ENCODE measurements at places on chromosomes 2 and 18.

DNA sequence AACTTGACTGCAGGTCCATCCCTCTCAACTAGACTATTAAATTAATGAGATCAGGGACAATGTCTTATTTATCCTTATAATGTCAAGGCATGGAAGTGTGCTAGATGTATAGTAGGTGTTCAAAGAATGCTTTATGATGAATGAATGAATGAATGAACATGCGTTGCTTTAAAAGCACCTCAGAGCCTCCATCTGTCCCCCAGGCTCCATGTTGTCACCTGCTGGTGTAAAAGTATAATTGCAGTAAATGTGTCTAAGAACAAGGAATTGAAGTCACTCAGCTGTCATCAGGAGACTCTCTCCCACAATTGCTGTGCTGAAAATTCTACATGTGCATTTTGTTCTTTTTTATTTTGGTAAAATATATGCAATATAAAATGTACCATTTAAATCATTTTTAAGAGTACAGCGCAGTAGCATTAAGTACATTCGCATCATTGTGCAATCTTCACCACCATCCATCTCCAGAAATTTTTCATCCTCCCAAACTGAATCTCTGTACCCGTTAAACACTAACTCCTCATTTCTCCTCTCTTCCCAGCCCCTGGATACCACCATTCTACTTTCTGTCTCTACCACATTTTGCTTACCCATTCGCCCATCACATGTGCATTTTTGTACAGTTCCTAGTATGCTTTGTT is 52.6 kb downstream of the GNAL start:
- DNase-seq, result peak; percentile 62

DNA sequence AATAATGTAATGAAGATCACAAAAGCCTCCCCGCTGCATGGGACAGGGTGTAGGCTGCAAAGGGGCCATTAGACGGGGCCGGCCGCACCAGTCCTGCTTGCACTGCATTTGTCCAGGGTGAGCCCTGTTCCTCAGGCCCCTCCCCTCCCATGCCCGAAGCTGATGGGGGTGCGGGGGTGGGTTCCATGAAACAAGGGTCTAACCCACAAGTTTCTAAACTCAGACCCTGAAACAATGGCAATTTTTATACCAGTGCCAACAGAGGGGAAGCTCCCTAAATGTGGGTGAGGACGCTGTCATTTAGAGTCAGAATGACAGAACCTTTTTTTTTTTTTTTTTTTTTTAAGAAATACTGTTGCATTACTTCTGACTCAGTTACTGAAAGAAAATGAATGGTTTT is 39.7 kb downstream of the HS6ST1 start:
- no peak for DNase-seq

DNA sequence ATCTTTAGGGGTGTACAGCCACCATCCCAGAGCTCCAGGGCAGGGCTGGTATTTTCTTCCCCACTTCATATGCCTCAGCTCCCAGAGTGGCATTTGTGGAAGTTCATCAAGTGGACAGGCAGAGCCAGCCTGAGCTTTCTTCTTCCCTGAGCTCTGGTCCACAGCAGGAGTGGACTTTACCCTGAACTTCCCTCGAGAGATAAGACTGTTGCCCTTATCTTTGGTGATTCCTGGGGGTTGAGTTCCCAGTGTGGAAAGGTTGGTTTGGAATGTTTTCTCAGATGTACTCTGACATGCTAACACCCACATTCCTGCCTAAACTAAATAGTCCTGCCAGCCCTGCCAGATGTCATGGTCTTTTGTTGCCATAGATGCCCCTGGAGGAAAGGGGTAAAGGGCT is 62.0 kb upstream of the LGALSL start:
- no peak for DNase-seq

DNA sequence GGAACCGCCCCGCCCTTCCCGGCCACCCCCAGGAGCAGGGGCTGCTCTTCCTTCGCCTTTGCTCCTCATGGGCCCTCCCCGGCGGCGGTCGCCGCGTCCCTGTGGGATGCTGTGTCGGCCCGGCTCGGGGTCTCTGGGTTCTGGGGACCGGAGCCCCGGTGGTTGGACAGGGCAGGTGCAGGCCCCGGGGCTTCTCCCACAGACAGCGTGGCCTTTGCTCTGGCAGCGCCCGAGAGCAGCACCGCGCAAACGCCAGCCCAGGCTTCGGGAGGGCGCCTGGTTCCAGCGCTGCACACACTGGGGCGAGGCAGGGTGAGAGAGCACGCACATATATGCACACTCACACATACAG is 9.0 kb upstream of the KCNG2 start:
- no peak for DNase-seq

DNA sequence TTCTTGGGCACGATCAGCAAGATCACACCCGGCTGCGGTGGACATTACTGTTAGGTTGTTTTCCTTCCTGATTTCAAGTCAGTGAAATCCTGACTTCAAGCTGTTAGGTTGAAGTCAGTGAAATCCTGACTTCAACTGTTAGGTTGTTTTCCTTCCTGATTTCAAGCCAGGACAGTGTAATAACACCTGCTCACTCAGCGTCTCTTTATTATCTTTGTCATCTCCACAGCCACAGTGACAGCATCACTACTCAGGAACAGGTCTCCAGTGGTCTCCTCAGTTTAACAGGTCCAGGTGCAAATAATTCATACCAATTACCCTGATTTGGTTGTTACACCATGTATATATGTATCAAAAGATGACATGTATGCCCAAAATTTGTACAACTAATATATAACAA is 208.1 kb upstream of the REG3G start:
- no peak for DNase-seq

DNA sequence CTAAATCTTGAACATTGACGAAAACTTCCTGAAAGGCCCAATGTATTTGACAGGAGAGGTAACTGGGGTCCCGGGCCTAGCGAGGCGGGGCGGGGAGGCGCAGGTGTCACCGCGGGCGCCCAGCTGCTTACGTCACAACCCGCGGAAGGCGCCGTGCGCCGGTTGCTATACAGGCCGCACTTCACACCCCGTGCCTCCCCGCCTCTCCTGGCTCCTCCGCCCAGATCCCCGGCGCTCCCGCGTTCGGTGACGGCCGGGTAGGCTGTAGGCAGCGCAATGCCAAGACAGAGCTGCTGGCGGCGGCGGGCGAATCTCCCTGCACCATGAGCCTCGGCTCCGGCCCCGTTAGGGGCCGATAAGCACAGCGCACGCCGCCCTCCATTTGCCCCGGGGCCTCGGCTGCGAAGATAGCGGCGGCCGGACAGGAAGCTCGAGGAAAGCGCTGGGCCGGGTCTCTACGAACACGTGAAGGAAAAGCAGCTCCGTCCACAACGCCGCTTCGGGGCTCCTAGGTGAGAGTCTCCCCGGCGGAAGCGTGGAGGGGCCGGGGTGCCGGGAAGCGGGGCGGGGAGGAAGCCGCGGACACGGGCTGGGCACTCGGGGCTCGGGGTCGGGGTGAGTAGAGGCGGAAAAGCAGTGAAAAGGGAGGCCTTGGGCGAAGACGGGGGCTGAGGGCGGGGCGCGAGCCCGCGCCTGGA is at the start of gene RNF138:
RNF138 (plus strand) TSS at position 151 of the 698 bp plus-strand sequence. CDS start 903 bp downstream, outside the sequence.
- DNase-seq, result peak; percentile 83

GRCh38 chr2:23467618-23468017 is 82.6 kb downstream of the KLHL29 start:
- DNase-seq, result no peak

DNA sequence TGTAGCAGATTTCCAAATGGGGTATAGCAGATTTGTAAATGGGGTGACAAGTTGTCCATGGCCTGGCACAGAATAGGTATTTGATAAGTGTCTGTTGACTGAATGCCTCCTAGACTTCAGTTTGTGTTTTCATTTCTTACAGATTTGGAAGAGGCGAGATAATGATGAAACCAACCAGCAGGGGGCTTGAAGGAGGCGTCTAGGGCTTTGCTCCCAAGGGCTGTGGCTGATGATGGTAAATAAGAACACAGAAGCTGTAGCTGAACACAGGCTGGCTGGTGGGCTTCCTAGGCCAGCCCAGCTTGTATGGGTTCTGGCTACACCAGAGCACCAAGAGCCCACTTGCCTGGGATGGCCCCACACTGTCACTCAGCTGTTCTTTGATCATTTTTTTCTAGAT is 19.4 kb downstream of the SFTPB start:
- DNase-seq, result peak; percentile 57

DNA sequence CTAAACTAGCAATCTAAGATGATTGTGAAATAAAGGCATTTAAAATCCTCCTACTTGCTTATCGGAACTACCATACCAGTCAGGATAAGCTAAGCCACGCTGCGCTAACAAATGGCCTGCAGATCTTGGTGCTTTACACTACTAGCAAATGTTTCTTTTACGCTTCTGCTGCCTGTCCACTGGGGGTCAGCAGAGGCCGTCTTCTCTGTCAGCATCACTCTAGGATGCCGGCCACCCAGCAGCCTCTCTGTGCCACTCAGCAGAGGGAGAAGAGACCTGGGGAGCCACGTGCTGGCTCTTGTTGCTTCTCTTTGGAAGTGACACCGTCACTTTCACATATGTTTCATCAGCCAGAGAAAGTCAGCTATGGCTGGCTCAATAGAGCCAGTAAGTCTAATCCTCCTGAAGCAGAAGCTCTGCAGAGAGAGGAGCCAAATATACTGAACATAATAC is 36.6 kb downstream of the COPS8 start:
- peak; percentile 38 for DNase-seq

GRCh38 chr2:117794668-117795067 is 19.8 kb upstream of the DDX18 start:
- no peak for DNase-seq

DNA sequence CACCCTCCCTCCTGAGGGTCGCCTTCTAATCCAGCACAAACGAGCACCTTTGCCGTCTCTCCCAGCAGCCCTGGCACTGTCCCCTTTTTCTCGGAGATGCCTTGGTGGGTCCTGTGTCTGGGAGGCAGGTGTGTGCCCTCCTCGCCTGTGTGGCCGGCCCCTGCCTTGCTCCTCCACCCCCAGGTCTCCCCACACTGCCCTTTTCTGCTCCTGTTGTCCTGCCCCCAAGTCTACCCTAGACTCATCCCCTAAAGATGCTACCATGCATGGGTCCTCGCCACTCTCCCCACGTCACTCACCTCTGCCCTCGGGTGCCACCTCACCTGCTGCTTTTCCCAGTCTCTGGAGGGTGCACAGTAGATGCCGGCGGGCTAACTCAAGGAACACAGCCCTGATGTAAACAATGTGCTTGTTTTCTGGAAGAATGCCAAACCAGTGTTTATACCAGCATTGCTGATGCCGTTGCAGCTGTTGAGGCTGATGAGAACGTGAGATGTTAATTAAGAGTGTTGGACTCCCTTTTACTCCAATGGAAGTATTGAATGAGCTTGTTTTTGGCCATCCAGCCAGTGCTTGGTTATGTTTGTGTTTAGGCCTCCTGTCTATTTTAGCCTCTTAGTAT is 223.1 kb downstream of the AGAP1 start:
- DNase-seq, result no peak

DNA sequence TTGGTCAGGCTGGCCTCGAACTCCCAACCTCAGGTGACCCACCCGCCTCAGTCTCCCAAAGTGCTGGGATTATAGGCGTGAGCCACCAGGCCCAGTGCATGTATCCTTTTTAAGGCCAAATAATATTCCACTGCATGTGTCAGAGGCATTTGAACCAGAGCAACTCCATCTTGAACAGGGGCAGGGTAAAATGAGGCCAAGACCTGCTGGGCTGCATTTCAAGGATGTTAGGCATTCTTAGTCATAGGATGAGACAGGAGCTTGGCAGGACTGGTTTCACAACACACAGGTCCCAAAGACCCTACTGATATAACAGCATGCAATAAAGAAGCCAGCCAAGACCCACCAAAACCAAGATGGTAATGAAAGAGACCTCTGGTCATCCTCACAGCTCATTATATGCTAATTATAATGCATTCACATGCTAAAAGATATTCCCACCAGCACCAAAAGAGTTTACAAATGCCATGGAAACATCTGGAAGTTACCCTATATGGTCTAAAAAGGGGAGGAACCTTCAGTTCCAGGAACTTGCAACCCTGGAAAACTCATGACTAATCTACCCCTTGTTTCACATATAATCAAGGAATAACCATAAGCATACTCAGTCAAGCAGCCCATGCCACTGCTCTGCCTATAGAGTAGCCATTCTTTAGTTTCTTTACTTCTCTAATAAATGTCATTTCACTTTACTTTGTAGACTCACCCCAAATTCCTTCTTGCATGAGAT is 204.6 kb downstream of the RAB3GAP1 start:
- DNase-seq, result no peak

GRCh38 chr2:12923907-12924610 is 207.3 kb downstream of the TRIB2 start:
- DNase-seq, result no peak

- DNase-seq, result no peak
Measured at GRCh38 chr2:82690757-82691411, 1768.2 kb downstream of the SUCLG1 start.

DNA sequence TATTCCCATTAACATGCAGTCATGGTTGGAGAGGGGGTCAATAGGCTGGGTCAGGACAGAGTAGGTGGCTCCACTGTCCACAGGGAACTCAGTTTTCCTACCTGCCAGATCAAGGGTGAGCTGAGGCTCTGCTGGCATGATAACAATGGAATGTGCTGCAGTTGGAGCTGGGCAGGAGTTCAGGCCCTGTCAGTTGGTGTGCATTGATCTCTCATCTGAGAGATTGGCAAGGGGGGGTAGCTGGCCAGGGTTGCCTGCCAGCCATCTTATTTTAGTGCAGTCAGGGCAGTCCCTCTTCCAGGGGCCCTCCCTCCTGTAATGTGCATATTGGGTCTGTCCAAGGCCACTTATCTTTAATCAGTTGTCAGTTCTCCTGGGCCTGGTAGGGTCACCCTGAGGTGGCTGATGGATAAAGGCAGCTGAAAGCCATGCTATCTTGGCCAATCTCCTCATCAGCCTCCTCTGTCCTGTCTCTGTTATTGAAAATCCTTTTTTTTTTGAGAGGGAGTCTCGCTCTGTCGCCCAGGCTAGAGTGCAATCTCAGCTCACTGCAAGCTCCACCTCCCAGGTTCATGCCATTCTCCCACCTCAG is 38.1 kb upstream of the CCBE1 start:
- DNase-seq, result no peak

GRCh38 chr2:60862642-60863041 is 18.7 kb upstream of the REL start:
- no peak for DNase-seq

DNA sequence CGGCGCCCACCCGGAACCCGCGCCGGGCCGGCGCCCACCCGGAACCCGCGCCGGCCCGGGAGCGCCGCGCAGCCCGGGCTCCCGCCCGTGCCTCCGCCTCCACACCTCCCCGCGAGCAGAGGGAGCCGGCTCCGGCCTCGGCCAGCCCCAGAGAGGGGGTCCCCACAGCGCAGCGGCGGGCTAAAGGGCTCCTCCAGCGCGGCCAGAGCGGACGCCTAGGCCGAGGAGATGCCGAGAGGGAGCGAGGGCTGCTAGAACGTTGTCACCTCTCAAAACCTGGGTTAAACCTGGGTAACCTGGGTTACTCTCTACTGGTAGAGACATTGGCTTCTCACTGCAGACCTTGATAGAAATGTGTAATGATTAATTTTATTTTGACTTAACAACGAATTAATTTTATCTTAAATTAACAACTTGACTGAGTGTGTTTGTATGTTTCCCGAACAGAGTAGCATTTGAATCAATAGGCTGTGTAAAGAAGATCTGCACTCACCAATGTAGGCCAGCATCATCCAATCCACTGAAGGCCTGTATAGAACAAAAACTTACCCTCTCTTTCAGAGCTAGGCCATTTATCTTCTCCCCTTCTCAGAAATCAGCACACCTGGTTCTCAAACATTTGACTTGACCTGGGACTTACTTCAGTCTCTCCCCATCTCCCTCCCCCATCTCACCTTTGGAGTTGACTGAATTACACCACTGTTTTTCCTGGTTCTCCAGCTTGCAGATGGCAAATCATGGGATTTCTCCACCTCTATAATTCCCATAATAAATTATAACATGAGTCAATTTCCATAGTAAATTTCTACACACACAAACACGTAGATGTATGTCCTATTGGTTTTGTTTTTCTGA is 242.7 kb downstream of the ASXL3 start:
- DNase-seq, result no peak

GRCh38 chr2:240182001-240182400 is 41.5 kb upstream of the OTOS start:
- no peak for DNase-seq

Measured in K562 (cell line).